ENCODE measurements at places on chromosomes 1 and 21. TPM values are rescaled to one million over a fixed set of nuclear protein-coding genes. Genes with fewer than 3 reads are reported as not detected.

The S100A9 gene
- not detected for polyA plus RNA-seq

The SLC35E2B gene
- 30.5 TPM for polyA plus RNA-seq

DNA sequence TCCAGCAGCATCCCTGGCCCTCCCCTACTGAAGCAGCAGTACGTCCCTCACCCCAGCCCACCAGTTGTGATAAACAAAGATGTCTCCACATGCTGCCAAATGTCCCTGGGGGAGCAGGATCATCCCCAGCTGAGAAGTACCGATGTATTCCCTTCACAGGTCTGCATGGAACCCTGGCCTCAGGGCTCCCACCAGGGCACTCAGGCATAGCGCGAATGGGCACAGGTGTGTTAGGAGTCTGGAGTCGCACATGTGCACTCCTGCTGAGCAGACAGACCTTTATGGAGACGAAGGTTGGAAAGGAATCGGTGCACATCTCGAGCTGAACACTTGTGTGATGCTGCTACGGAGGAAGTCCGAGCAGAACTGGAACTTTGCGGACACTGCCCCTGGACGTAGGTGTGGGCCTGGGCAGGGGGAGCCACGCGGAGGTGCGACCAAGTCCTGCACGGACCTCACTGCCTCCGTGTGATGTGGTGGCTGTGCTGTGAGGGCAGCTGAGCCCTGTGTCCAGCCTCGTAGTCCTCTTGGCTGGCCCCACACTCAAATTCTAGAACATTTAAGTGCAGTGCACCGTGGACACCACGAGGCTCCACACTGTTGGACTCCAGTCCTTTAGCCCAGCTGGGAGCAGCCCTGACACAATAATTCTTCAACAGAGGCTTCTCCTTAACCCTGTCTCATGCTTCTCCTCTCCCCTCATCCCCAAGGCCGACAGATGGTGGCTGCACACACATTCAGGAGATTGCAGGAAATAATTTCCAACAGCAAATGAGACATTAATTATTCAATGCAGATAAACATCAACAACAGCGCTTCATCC is 43.4 kb downstream of the RSPH1 start:
- DNase-seq = no peak

DNA sequence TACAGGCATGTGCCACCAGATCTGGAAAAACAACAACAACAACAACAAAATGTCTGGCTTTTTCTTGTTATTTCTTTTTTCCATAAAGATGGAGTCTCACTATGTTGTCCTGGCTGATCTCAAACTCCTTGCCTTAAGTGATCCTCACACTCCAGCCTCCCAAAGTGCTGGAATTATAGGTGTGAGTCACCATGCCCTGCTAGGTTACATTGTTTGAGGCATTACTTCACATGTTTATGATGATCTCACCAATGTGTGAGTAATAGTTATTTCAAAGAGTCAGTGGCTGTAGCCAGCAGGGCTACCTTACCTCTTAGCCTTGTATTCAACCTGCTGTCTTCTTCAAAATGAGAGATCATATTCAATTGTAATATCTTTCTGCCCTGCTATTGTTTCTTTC is 445.7 kb downstream of the AMY1C start:
- DNase-seq = no peak

- no peak for DNase-seq
Observed at GRCh38 chr1:244709476-244710368, 56.8 kb downstream of the DESI2 start.

GRCh38 chr1:214318356-214318755 is 37.4 kb downstream of the SMYD2 start:
- no peak for DNase-seq
